ENCODE measurements at places on chromosomes 5 and 9. TPM values are rescaled to one million over a fixed set of nuclear protein-coding genes. Genes with fewer than 3 reads are reported as not detected.

SLC6A18 gene
- total RNA-seq, result not detected

FGF1 gene
- total RNA-seq, result 0.97 TPM

- H3K4me1 ChIP-seq, result no peaks in the 10 kb centered on the region
- no peaks in the 10 kb centered on the region for H3K27me3 ChIP-seq
- no peak overlapping the region for H3K4me3 ChIP-seq
- no peak for DNase-seq
- no peak overlapping the region for H3K27ac ChIP-seq
These were observed 61.4 kb downstream of the SPOCK1 start for GRCh38 chr5:137437774-137438173.

SGCD gene
- total RNA-seq, result 6.0 TPM

FXN gene
- 10.9 TPM for total RNA-seq

MTX3 gene
- 13.5 TPM for total RNA-seq

- no peaks in the 10 kb centered on the region for H3K36me3 ChIP-seq
- no peak overlapping the region for H3K27ac ChIP-seq
- H3K4me1 ChIP-seq, result no peaks in the 10 kb centered on the region
- no peaks in the 10 kb centered on the region for H3K27me3 ChIP-seq
- H3K4me3 ChIP-seq, result no peak overlapping the region
- no peak for DNase-seq
These were observed 38.1 kb downstream of the BASP1 start for GRCh38 chr5:17255471-17256021.

- H3K4me3 ChIP-seq, result no peak overlapping the region
- H3K36me3 ChIP-seq, result peaks cover 11% of the 10 kb centered on the region
- H3K27me3 ChIP-seq, result no peaks in the 10 kb centered on the region
- H3K4me1 ChIP-seq, result no peaks in the 10 kb centered on the region
These were observed 48.5 kb downstream of the G3BP1 start for GRCh38 chr5:151820271-151820670.

CCNO gene
- total RNA-seq, result 2.2 TPM

SLCO6A1 gene
- not detected for total RNA-seq

- H3K36me3 ChIP-seq, result no peaks in the 10 kb centered on the region
- no peak overlapping the region for H3K27ac ChIP-seq
- no peak for DNase-seq
- peaks cover 7% of the 10 kb centered on the region for H3K4me1 ChIP-seq
These were observed 41.5 kb downstream of the ANKRD55 start for GRCh38 chr5:56191656-56192055.

- H3K27me3 ChIP-seq, result no peaks in the 10 kb centered on the region
- H3K4me1 ChIP-seq, result no peaks in the 10 kb centered on the region
- H3K36me3 ChIP-seq, result no peaks in the 10 kb centered on the region
- no peak overlapping the region for H3K27ac ChIP-seq
These were observed 186.3 kb upstream of the TUSC1 start for GRCh38 chr9:25864509-25864908.

ZNF300 gene
- 2.0 TPM for total RNA-seq

GPRIN1 gene
- total RNA-seq, result 1.4 TPM
